Smooth muscle cell of the coronary artery (primary cell): ENCODE measurements at places on chromosomes 2 and 18. TPM values are rescaled to one million over a fixed set of nuclear protein-coding genes. Genes with fewer than 3 reads are reported as not detected.

VWC2L gene
- not detected in 2 replicates for total RNA-seq

FNDC4 gene
- total RNA-seq: 15.9 and 31.8 TPM in 2 replicates

NEURL3 gene
- 0.08 TPM in 1 of 2 replicates, not detected in the other for total RNA-seq

SERPINB7 gene
- total RNA-seq: 4.7 TPM in 1 of 2 replicates, not detected in the other

DYNAP gene
- not detected in 2 replicates for total RNA-seq

NEU2 gene
- total RNA-seq: not detected in 2 replicates

SERPINB13 gene
- total RNA-seq: not detected in 2 replicates

CRYBA2 gene
- total RNA-seq: not detected in 2 replicates

HOXD4 gene
- 0.08 TPM in 1 of 2 replicates, not detected in the other for total RNA-seq

CYTIP gene
- total RNA-seq: 0.08 and 0.23 TPM in 2 replicates

GPR39 gene
- total RNA-seq: 0.98 and 6.2 TPM in 2 replicates

GAL3ST2 gene
- 0.23 TPM in 1 of 2 replicates, not detected in the other for total RNA-seq

IL1RL1 gene
- 0.23 and 2.0 TPM in 2 replicates for total RNA-seq

SMIM21 gene
- total RNA-seq: not detected in 2 replicates

CNDP1 gene
- total RNA-seq: not detected in 2 replicates

ZNF521 gene
- 4.4 and 31.2 TPM in 2 replicates for total RNA-seq

FEV gene
- total RNA-seq: not detected in 2 replicates

MTCL1 gene
- total RNA-seq: 26.7 and 68.1 TPM in 2 replicates

HOXD12 gene
- total RNA-seq: not detected in 2 replicates

EMX1 gene
- total RNA-seq: not detected in 2 replicates

ABCB11 gene
- not detected in 2 replicates for total RNA-seq

TCF23 gene
- 0.82 TPM in 1 of 2 replicates, not detected in the other for total RNA-seq

CMPK2 gene
- total RNA-seq: 0.15 and 0.35 TPM in 2 replicates

PCARE gene
- not detected in 2 replicates for total RNA-seq

KHK gene
- total RNA-seq: 0.53 and 1.9 TPM in 2 replicates

STEAP3 gene
- total RNA-seq: 10.7 and 13.8 TPM in 2 replicates

GLI2 gene
- 1.1 and 6.1 TPM in 2 replicates for total RNA-seq

CTNNA2 gene
- under 0.01 TPM in 1 of 2 replicates, not detected in the other for total RNA-seq

SERPINE2 gene
- 306 and 937 TPM in 2 replicates for total RNA-seq

B3GNT2 gene
- total RNA-seq: 4.7 and 21.8 TPM in 2 replicates

SDC1 gene
- total RNA-seq: 9.6 and 15.2 TPM in 2 replicates

TMEM247 gene
- total RNA-seq: not detected in 2 replicates

DUSP19 gene
- total RNA-seq: 3.4 and 4.2 TPM in 2 replicates

FAM110C gene
- total RNA-seq: under 0.01 TPM in 1 of 2 replicates, not detected in the other

ANKRD30B gene
- 0.15 and 0.23 TPM in 2 replicates for total RNA-seq

CCDC150 gene
- 2.7 and 4.7 TPM in 2 replicates for total RNA-seq

UPP2 gene
- total RNA-seq: 0.23 TPM in 1 of 2 replicates, not detected in the other

KCNK3 gene
- total RNA-seq: 0.23 and 1.1 TPM in 2 replicates

TMEM214 gene
- 25.3 and 33.9 TPM in 2 replicates for total RNA-seq

DNAJC5G gene
- not detected in 2 replicates for total RNA-seq
